ENCODE measurements at places on chromosomes 4 and X.

GRCh38 chr4:91116861-91117260 lies 989.7 kb downstream of the CCSER1 start:
- no peak for DNase-seq

DNA sequence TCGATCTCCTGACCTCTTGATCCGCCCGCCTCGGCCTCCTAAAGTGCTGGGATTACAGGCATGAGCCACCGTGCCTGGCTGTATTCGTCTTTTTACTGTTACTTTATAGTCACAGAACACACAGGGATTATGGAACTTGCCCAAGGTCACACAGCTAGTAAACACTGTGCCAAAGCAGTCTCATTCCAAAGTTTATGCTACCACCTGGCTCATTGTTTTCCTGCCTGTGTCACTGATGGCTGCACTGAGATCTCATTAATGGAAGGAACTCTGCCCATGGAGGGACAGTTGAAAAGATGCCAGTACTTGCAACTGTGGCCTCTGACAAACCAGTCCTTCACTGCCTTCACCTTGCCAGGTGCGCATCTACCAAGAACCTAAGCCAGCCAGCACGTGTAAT lies 517.7 kb downstream of the BCOR start:
- DNase-seq, result no peak

DNA sequence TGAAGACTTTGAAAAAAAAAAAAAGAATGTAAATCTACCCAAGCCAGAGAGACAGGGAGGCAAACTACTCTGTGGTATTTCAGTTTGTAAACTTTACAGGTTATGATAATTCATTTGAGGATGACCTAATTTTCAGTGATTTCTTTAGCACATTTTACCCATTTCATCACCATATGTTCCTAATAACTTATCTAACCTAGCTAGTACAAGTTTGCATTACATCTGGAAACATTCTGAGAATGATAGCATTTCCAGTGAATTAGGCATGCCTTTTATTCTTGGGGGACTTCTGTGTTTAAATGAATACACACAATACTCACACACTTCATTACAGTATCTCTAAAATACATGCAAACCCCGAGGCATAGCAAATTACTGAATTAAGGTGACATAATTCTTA lies 1055.5 kb downstream of the PCDH18 start:
- DNase-seq, result no peak

DNA sequence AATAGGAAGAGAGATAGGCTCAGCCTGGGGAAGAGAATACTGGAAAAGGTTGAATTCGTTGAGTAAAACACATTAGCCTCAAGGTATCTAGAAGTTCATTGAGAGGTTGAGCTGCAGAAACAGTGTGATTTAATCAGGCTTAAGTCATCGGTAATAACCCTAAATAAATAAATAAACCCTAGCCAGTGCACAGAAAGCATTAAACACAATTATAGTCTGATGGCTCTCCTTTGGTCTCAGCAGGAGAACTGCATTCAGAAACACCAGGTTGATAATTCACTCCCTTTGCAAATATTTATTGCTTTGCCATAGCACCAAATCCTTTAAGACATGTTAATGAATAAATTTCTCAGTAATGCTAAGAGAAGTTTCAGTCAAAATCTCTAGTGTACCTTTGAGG lies 9.6 kb downstream of the DCX start:
- DNase-seq, result no peak

- DNase-seq, result peak; percentile 30
Measured at GRCh38 chr4:7238300-7238960, 46.1 kb downstream of the SORCS2 start.

DNA sequence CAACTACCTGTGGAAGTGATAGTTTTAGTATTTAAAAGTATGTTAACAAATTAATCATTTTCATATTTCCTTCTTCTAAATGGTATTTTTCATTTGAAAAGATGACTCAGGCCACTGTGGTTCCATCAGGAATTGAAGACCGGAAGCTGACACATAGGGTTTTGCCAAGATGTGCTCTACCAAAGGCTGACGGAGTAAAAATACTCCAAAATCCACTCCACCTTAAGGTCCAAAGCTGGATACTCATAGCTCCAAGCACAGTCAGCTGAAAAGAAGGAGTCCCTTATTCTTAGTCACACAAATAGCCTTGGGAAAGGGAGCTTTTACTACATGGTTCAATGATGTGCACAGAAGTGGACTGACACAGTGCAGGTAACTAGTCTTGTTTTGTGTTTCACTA lies 472.0 kb downstream of the ARAP2 start:
- DNase-seq, result peak; percentile 92

DNA sequence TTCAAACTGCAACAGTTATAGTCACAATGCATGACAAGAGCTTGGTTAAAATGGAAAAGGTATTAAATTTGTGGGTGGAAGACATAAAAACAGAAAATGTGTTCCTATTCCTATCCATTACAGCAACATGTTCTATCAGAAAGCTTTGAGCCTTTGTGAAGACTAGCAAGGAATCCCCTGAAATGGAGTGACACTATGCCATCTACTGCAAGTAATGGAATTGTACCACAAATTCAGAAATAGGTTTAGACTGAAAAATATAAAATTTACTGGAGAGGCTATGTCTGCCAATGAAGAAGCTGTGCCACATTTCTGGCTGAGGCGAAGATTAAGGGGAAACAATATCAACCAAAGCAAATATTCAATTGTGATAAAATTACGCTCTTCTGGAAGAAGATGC lies 247.9 kb downstream of the ADAM29 start:
- no peak for DNase-seq

- no peak for DNase-seq
Measured at GRCh38 chrX:20402956-20403355, 136.2 kb upstream of the RPS6KA3 start.

GRCh38 chrX:2967998-2968909 lies 38.1 kb upstream of the ARSH start:
- DNase-seq, result peak; percentile 55
